Natural killer cell (primary cell): ENCODE measurements at places on chromosomes 3 and 15.

- DNase-seq, result no peak
Observed at GRCh38 chr15:41955807-41956525, 16.4 kb downstream of the EHD4 start.

GRCh38 chr3:159038405-159038804, 236.6 kb downstream of the MFSD1 start:
- DNase-seq, result no peak

DNA sequence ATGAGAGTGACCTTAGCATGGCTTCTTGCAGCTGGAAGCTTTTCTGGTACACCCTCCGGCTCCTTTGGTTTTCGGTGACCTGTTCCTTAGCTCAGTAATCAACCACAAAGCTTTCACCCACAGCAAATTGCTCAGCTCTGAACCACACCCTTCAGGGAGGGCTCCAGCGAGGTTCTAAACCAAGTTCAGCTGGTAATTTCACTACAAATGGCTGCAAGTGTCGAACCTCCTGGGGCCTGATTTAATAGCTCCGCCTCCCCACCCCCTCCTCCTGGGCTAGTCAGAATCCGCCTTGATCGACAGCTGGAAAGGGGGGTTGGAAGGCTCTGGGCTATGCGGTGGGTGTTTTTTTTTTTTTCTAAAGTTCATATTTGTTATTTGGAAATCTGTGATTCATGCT, 150.9 kb upstream of the MCTP2 start:
- DNase-seq, result peak; percentile 4

GRCh38 chr3:181369637-181370036, 342.1 kb upstream of the SOX2 start:
- DNase-seq, result no peak

DNA sequence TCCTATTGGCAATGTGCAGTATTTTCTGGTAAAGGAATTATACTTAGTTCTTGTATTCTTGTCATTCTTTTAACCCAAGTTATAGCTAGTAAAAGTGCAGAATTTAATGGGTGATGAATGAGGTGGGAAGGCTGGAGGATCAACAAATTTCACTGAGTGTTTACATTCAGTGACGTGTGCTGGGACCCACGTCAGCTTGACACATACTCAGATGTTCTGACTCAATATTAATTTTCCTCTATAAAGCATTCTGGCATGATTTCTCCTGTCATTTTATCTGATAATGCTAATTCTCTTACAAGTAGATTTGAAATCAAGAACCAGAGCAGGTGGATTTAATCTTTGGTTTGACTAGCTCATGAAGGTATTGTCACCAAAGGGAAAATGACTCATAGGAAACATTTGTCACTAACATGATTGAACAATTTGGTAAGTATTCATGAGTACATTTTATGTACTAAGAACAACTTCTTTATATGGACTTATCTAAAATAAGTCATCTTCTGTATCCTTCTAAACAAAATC, 71.0 kb upstream of the SYNPR start:
- DNase-seq, result no peak

GRCh38 chr3:194682189-194682693, 3.4 kb upstream of the FAM43A start:
- no peak for DNase-seq

GRCh38 chr15:91116113-91117067, 16.3 kb downstream of the SV2B start:
- DNase-seq, result no peak

DNA sequence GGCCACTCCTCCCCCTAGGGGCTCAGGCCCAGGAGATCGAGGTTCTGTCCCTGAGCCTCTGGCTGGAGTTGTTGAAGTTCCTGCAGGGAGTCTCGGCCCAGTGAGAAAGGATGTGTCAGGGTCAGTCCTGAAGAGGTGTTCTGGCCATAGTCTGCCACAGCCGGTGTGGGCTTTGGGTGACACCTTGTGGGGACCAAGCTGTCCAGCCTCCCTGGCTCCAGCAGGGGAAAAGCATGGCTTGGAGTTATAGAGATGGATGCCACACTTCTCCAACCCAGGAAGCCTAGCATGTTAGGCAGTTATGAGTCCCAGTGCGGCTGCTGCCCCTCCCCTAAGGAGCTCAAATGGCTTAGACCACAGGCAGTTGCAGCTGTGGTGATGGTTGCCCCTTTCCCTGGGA, 945.6 kb upstream of the GBE1 start:
- no peak for DNase-seq
